Suprapubic skin (tissue), 4 donors: ENCODE measurements at places on chromosomes 7 and 10.
A peak's percentile ranks its signal among the peaks of the same experiment; 100 is the strongest.

GRCh38 chr7:106424476-106425016 is 139.8 kb upstream of the NAMPT start:
- DNase-seq, result no peak

GRCh38 chr7:77360969-77361368 is 55.2 kb downstream of the GSAP start:
- DNase-seq, result no peak

GRCh38 chr7:9842301-9842700 is 1131.4 kb upstream of the PHF14 start:
- no peak for DNase-seq

DNA sequence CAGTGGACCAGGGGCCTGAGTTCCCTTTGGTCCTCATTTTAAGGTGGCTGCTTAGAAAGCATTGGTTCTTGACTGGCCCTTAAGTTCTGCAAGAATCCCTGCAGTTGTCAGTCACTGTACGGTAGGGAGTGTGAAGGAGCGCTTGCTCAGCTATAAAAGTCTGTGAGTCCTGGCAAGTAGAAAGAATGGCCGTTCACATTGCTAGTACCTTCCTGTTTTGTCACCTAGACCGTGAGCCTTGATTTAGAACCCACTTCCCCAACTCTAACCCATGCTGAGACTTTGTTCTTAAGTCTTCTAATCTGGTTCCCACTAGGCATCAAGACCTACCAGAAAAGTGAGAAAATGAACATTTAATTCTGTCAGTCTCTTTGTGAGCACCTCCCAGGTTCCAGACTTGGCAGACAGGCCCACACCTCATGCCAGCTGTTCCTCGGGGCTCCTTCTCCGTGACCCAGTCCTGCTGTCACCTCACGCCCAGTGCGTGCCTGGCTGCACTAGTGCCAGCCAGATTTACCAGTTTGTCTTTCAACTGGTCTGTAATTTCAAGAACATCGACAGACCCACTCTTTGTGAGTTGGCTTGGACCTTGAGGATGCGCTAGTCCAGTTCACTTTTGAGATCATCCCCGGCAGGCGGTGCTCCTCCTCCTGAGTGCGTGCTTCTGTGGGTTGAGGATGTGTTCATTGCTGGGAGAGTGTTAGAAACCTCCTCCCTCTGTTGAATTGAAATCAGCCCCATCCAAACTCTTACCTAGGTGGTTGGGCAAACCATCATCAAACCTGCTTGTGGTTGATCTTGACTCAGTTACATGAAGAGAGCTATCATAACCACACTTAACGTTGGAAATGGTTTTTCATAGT is 78.5 kb downstream of the SHH start:
- DNase-seq, result no peak

- DNase-seq, result no peak
These were observed 348.9 kb upstream of the BMPER start for GRCh38 chr7:33556472-33556871.

- DNase-seq, result no peak
These were observed 6.3 kb upstream of the PILRB start for GRCh38 chr7:100351657-100352058.

GRCh38 chr10:44725404-44725803 is 185.7 kb upstream of the TMEM72 start:
- DNase-seq, result no peak

DNA sequence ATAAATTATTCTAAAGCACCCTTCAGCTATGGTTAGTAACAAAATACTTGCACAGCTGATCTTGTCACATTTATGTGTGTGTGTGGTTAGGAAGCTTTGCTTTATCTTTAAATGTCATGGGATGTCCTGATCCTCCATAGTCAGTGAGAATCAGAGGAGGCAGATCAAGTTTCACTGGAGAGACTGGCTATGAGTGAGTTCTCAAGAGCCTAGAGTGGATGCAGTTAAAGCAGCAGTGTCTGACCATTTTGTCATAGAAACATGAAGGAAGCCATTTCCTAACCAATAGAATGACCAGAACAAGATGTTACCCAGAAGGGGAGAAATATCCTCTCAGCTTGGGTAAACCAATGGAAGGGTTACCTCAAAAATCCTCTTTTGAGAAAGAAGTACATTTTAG is 207.2 kb upstream of the DKK1 start:
- DNase-seq, result no peak

DNA sequence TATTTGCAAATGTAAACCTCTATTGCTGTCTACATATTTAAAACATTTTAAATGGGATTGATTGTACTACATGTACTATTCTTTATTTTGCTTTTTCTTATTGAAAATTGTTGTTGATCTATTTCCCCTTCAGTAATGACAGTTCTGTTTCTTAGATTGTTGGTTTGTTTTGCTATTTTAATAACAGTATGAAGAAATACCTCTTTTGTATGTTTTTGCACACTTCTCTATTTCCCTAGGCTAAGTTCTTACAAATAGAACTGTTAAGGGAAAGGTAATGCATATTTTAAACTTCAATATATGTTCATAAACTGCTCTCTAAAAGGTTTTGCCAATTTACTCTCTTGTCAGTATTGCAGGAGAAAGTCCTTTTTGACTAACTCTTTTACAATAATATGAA is 195.0 kb upstream of the PRPS1L1 start:
- DNase-seq, result no peak

DNA sequence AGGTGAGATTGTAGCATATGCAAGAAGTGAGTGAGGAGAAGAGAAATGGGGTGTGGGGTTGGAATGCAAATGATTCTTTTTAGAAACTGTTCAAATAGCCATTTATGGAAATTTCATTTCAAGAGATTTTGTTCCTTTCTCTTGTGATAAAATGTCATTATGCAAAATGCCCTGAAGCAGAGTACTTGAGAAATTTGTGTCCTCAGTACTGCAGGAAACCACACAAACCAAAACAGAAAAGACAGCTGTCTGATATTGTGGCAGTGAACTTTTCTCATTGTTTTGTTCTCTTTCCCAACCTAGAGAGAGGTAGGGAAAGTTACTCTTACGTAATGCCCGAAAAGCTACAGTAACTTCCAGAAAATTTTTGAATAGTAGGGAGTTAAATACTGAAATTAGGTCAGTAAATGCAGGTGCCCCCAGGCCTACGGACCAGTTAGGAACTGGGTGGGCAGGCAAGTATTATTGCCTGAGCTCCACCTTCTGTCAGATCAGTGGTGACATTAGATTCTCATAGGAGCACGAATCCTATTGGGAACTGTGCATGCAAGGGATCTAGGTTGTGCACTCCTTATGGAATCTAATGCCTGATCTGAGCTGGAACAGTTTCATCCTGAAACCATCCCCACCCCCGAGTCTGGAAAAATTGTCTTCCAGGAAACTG is 34.0 kb downstream of the DLD start:
- no peak for DNase-seq

DNA sequence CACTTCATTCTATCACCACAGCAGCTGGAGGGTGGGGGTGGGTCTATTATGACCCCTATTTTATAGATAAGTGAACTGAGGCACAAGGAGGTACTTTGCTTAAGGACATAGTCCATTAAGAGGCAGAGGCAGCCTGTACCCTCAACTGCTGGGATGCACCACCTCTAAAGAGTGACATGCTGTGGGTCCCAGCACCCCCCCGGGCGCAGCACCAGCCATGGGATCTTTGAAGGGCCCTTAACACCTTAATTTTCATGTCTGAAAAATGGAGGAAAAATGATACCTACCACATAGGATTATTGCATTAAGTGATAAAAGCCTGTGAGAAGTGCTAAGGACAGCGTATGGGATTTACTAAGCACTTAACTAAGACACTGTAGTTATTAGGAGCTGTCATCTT is 15.4 kb downstream of the ADCYAP1R1 start:
- DNase-seq, result no peak

DNA sequence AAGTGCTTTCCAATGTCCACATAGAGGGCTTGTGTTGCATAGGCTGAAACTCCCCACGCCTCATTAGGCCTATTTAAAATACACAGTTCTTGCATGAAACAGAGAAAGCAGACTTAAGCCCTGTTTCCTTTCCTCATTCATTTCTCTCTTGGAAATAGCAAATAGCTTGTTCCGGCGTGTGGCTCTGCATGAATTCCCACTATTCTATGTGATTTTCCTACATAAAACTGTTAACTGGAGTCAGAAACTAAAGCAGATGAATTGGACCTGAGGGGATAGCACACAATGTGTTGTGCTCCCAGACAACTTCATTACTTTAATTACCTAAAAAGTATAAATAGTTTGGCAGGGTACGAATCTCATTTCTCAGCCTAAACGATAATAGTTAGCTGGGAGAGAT is 981.5 kb downstream of the SORCS1 start:
- DNase-seq, result no peak

GRCh38 chr10:90421874-90422273 is 436.0 kb downstream of the HTR7 start:
- no peak for DNase-seq

DNA sequence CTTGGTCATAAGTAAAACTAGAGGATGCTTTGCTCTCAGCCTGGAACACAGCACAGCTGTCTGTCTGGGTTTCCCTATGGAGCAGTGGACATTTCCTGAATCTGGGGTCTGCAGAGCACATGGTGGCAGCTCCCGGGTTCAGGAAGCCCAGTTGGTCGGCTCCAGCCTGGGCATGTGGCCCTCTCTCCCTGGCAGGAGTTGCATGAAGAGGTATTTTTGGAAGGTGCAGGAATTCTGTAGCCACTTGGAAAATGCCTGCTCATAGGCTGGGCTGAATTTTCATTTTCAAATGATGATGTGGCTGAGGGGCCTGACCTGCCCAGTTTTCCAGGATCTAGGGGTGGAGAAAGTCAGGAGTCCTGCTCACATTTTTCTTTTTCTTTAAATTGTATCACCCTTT is 6.7 kb upstream of the TPST1 start:
- peak; percentile 20 for DNase-seq

GRCh38 chr10:131998845-131999681 is 17.3 kb upstream of the BNIP3 start:
- no peak for DNase-seq

GRCh38 chr7:21916629-21917028 is 29.1 kb downstream of the CDCA7L start:
- no peak for DNase-seq

GRCh38 chr10:128808921-128809440 is 658.1 kb upstream of the MGMT start:
- no peak for DNase-seq

DNA sequence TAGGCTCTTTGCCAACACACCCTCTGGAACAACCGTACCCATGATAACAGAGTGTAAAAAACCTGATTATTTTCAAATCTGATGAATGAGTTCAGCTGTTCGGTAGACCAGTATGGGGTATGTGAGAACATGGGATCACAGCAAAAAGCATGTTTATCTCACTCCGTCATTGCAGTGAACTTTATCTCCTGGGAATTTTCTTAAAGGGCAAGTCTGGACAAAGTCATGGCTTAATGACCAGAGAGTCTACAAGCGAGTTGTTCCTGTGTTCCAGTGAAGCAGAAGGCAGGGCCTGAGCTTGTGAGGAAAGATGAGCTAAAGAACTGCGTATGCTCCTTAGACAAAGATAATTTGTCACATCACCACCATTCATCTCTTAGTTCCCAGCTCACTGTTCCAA is 219.7 kb downstream of the TRIL start:
- DNase-seq, result no peak

GRCh38 chr10:126309228-126309883 is 78.9 kb downstream of the ADAM12 start:
- DNase-seq, result no peak

- no peak for DNase-seq
These were observed 41.5 kb downstream of the CDK6 start for GRCh38 chr7:92794831-92795230.

GRCh38 chr7:69105092-69105491 is 493.2 kb upstream of the AUTS2 start:
- no peak for DNase-seq

DNA sequence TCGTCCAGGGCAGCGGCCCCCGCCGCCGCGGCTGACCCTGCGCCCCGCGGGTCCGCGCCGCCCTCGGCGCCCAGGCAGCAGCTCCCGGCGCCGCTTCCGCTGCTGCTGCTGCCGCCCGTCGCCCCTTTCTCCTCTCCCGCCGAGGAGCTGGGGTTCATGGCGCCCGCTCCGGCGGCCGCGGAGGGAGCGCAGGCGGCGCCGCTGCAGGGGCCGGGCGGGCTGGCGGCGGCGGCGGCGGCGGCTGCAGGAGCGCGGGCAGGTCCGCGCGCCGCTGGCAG is 286 bp downstream of the DGKI start:
- no peak for DNase-seq

DNA sequence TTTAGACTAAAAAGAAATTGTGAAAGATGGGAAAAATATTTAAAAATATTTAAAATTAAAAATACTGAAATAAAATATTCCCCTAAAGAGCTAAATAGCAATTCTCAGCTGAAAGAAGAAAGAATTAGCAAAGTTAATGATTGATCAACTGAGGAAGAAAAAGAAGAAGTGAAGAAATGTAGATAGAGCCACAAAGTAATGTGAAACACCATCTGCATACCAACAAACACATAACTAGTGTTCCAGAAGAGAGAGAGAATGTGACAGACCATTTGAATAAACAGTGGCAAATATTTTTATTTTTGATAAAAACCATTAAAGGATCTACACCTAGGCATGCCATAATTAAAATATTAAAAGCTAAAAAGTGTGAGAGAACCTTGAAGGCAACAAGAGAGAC is 784.5 kb upstream of the ZWINT start:
- DNase-seq, result no peak

DNA sequence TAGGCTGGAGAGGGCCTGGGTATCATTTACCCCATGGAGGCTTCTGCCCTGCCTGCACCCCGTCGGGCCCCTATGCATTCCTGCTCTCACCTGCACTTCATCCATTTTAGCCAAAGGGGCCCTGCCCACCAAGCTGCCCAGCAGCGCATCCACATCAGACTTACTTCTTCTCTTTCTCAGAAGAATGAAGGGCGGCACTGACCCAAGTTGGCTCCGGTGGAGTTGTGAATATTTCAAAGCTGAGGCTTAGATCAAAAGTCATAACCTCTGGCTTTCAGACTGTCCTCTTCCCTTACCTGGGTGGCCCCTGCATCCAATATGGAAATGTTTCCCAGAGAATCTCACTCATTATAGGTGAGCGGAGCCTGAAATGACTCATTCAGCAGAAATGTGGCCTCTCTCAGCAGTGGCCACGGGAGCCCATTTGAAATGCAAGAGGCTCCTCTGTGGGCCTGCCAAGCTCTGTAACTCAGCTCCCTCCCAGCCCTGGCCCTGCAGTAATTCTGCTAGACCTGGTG is 117.6 kb upstream of the TCF7L2 start:
- DNase-seq, result no peak
